ENCODE measurements at places on chromosomes 1 and 21.

DNA sequence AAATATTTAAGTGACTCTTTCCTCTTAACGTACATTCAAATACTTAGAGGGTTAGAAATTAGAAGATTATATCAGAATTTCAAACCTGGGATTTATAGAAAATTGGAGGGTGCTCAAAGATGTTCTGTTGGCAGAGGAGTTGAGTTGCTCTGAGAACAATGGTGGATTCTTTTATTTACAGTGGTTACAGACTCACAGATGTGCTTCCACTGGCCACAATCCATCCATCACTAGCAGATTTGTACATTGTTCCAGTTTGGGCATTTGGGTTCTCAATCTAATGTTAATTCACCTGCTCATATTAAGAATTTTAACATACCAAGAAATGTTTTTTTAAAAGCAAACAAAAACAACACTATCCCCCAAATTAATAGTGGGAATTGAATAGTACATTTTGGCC is 23.5 kb downstream of the DNAJC6 start:
- no peak for DNase-seq

DNA sequence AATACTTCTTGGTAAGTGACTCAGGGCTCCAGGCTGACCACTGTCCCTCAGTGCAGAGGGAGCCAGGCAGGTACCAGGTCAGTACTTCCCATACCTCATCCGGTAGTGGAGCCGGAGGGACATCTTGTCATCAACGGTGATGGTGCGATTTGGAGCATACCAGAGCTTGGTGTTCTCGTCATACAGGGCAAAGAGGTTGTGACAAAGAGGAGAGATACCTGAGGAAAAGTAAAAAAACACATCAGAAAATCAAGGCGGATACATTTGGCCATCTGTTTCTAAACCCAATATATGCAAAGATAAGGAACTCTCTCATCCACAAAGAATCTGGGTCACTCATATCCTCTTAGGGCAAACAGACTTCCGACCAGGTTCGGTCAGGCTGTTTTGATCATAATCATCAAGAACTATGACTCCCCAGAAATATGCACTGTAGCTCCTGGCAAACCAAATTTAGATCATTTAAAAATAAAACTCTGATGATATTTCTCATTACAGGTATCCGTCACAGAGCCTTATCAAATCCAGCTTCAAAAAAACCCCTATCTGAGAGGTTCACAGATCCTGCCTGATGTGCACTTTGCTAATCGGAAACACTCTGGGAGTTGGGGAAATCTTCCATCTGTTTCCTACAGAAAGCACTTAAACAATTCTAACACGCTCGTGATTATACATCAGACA is 87.3 kb downstream of the JAK1 start:
- DNase-seq = no peak

GRCh38 chr1:168637350-168637991 is 61.1 kb downstream of the XCL1 start:
- DNase-seq = peak; percentile 70

- DNase-seq = no peak
These were observed 5.2 kb downstream of the PRDX1 start for GRCh38 chr1:45516465-45516864.

GRCh38 chr1:119318466-119319309 is 49.9 kb upstream of the HAO2 start:
- DNase-seq = no peak

All from HEK293T (cell line).